ENCODE measurements at places on chromosomes 12 and 14.

GRCh38 chr14:57290751-57291150, 22.0 kb downstream of the AP5M1 start:
- DNase-seq, result no peak

- peak; percentile 17 for DNase-seq
These were observed 84.7 kb downstream of the GPATCH2L start for GRCh38 chr14:76236172-76237130.

GRCh38 chr14:33676135-33676566, 274.7 kb downstream of the EGLN3 start:
- DNase-seq, result peak; percentile 70

DNA sequence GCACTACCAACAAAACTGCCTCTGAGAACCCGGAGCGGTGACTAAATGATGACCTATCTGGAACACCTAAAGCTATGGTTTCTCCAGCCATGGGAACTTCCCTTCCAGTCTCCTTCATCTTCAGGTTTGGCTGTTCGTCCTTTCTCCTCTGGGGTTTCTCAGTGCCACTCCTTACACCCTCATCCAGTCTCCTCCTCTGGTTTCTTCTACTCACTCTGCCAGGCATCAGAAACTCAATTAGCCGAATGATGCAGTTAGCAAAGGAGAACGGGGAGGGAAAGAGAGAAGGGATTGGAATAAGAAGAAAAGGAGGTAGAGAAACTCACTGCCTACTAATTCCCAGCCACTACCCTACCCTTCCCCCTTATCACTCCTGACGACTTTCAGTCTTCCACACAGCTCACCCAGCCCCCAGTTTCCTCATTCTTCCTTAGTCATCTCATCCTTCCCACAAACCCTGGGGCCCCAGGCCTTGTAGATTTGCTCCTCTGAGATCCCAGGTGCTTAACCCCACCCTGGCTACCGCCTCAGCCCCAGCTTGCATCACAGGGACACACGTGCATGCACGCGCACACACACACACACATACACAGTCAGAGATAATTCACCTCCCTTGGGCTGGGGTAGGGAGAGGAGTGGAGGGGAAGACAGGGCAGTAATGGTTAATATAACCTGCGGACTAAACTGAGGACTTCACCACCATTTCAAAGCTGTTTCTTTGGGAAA, 13.0 kb downstream of the FGD6 start:
- peak; percentile 96 for DNase-seq

DNA sequence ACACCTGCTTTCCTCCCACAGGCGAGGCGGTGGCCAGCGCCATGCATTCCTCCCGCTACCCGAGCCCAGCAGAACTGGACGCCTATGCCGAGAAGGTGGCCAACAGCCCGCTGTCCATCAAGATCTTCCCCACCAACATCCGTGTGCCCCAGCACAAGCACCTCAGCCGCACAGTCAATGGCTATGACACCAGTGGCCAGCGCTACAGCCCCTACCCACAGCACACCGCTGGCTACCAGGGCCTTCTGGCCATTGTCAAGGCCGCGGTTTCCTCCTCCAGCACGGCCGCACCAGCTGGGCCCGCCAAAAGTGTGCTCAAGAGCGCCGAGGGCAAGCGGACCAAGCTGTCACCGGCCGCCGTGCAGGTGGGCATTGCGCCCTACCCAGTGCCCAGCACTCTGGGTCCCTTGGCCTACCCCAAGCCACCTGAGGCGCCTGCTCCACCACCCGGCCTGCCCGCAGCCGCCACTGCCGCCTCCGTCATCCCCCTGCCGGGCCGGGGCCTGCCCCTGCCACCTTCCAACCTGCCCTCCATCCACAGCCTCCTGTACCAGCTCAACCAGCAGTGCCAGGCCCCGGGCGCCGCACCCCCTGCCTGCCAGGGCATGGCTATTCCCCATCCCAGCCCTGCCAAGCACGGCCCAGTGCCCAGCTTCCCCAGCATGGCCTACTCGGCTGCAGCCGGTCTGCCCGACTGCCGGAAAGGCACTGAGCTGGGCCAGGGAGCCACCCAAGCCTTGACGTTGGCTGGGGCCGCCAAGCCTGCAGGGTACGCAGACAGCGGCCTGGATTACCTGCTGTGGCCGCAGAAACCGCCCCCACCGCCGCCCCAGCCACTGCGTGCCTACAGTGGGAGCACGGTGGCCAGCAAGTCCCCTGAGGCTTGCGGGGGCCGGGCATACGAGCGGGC, 54.6 kb downstream of the FAM222A start:
- no peak for DNase-seq

DNA sequence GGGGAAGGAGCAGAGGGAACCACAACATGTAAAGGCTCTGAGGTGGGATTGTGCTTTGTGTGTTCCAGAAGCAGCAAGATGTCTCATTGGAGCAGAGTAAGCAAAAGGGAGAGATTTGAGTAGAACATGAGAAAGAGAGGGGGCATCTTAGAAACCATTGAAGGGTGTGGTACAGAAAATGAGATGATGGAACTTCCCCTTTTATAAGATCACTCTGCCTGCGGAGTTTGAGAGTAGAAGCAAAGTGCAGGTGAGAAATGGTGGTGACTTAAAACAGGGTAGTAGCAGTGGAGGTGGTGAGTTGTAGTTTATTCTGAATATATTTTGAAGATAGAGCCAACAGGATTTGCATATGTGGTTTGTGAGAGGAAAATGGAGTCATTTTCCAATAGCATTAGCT, 56.0 kb downstream of the FBXO34 start:
- DNase-seq, result no peak

- DNase-seq, result no peak
These were observed 279.3 kb upstream of the PDE3A start for GRCh38 chr12:20089077-20089476.

GRCh38 chr12:53967421-53967925, 5.5 kb upstream of the HOXC11 start:
- DNase-seq, result no peak

DNA sequence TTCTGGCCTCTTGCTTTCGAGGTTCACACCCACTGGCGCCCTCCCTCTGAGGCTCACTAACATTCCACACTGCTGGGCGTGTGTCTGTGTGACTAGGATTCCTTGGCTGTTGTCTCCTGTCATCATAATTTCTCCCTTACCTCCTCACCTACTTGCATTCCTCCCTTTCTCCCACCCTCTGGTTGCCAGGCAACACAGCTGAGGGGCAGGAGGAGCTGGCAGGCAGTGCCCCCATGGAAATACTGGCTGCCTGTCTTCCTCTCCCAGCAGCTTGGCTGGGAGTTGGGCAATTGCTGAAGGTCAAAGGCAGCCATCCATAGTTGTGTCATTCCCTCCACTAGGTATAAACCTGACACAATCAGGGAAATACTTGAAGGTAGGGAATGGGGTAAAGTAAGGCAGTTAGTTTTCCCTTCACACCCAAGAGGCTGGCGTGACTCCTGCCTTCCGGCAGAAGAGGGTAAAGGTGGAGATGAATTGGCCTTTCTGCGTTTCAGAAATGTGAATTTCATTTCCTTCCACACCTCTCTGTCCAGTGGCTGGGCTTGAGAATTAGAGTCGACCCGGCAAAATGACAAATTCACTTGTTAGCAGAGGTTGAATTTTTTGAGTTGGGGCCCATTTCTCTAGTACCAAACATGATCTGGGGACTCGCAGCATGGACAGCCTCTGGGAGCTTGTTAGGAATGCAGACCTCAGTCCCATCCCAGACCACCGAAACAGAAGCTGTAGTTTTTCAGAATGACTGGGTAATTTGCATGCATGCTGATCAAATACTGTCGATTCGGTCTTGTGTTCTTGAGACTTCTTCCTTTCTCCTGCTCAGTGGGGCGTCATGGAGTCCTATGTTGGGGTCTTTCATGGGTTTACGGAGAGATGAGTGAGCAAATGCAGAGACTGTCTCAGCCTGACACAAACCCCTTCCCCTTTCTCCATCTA, 24.3 kb upstream of the EMP1 start:
- peak; percentile 84 for DNase-seq

DNA sequence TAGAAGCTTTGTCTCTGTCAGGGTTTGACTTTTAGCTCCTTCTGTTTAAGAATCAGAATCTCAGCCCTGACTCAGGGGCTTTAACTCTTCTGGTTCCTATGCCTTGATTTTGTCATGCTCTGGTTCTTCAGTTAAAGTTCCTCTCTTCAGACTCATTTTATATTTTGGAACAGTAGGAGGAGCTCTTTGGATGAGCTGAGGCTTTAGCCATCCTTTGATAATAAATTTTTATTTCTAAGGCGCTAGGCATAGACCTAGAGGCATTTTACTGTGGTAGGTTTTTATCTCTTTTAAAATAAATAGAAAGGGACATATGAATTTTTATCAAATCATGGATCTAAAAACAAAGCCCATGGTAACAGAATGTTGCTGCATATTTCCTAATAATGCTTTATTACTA, 51.7 kb downstream of the ATP23 start:
- no peak for DNase-seq

DNA sequence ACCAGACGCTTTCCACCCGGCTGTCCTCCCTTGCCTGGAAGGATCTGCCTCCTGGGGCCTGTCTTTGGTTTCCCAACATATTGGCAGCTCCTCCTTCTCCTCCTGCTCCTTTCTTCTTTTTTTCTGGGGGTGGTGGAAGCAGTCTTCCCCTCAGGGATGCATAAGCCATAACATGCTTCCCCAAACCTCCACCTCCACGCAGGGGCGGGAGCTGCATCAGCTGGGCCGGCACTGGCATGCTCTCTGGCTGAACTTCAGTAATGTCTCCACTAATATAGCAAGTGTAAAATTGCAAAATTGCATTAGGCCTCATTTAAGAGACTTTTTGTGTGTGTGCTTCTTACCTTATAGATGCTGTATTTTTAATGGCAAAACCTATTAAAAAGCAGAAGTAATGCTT, 58.6 kb downstream of the GLT1D1 start:
- DNase-seq, result no peak

GRCh38 chr12:107415071-107415470, 270.5 kb upstream of the PWP1 start:
- peak; percentile 88 for DNase-seq

- DNase-seq, result no peak
These were observed 195.1 kb upstream of the RTL1 start for GRCh38 chr14:101098641-101099040.

- DNase-seq, result no peak
These were observed 61.3 kb downstream of the PHLDA1 start for GRCh38 chr12:75970310-75970709.

DNA sequence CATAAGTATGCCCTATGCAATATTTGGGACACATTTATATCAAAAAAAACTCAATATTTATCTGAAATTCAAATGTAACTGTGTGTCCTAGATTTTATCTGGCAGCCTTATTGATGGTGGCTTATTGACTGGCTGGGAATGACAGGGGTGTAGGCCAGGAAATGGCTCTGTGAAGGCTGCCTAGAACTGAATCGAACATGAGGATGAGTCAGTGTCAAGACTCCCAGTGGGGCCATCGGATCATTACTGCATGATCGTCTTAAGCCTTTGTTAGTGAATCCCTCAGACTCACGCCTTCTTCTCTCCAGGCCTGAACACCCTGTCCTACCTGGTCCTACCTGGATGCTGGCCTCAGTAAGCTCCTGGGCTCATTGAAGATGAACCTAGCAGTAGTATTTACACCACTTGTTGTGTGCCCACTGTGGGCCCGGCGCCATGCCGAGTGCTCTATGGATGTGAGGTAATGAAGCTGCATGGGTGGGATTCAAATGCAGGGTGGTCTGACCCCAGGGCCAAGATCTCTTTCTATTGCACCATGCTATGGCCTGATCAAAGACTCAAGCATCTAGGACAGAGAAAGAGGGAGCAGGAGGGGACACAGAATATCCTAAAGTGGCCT, 21.0 kb upstream of the FAIM2 start:
- DNase-seq, result peak; percentile 20

GRCh38 chr14:60777856-60778578, 43.5 kb downstream of the MNAT1 start:
- DNase-seq, result peak; percentile 95

- no peak for DNase-seq
These were observed 1417.4 kb upstream of the FLRT2 start for GRCh38 chr14:84112589-84112988.

DNA sequence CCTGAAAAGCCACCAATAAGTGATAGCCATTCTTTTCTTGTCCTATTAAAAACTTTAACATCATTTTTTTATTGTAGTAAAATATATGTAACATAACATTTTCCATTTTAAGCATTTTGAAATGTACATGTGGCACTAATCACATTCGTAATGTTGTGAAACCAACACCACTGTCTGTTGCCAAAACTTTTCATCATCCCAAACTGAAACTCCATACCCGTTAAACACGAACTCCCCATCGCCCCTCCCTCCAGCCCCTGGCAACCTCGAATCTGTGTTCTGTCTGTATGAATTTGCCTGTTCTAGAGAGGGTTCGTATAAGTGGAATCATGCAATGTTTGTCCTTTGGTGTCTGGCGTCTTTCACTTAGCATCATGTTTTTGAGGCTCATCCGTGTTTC, 75.9 kb downstream of the CCDC92 start:
- peak; percentile 83 for DNase-seq

GRCh38 chr12:46790066-46790465, 35.7 kb downstream of the SLC38A4 start:
- no peak for DNase-seq

DNA sequence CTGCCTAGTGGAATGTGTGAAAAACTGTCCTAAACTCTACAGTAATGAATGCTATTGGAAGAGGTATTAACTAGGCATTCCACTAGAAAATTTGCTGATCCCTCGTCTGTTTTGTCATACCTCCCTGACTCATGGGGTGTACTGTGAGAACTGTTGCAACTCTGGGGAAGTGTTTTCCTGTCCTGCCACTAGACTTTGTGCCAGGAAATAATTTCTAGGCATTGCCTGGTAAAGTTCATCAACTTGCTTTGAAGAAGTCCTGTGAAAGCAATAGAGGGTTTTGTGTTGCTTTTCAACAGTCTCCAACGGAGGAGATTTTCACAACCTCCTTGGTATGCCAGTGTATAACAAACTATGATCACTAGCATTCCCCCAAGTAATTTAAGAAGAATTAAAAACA, 139.9 kb downstream of the AKAP6 start:
- peak; percentile 87 for DNase-seq

DNA sequence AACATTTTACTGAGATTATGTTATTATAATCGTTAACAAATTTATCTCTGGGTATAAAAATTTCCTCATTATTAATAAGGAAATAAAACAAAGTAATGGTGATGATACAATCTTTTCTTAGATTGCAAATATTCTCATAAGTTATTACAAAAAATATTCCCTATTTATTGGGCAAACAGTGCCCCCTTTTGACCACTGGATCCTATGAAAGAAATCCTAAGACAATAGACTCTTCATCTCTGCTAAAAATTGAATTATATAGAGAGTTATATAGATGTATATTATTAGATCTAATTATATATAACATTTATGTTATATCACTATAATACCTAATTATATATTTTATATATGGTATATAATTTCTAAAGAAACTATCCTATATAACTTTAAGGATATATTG, 94.2 kb upstream of the FGD4 start:
- peak; percentile 27 for DNase-seq

Measured in fibroblast of skin of right biceps (primary cell).